ENCODE measurements at places on chromosomes 12 and 14.
A peak's percentile ranks its signal among the peaks of the same experiment; 100 is the strongest.

DNA sequence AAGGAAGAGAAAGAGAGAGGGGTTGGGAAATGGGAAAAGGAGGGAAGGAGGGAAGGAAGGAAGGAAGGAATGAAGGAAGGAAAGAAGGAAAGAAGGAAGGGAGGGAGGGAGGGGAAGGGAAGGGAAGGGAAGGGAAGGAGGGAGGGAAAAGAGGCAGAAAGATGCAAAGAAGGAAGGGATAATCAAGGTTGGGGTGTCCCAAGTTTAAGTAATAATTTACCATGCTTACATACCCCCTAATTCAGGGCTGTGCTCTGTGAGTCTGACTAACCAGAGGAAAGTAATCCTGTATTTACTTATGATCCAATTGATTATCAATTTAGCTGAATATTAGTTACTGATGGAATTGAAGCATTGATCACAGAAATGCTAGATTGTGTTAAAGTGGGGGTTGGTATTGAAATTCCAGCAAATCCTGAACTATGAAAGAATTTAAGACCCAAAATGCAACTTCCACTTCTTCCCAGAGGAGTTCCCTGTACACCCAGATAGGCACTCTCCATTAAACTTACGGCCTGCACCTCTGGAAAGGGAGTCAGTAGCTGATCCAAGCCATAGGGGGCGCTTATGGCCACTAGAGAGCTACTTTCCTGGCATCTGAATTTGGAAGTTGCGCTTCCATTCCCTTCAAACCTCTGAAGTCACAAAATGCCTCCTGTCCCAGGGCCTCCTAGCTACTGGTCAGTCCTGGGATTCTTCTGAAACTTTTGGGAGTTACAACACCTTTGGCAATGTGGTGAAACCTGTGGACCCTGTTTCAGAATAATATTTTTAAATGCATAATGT is 162.7 kb upstream of the PWP1 start:
- DNase-seq = no peak

- DNase-seq = no peak
Observed at GRCh38 chr12:114687802-114688201, 3.8 kb upstream of the TBX3 start.

GRCh38 chr14:92549105-92549858 is 35.7 kb downstream of the RIN3 start:
- DNase-seq = no peak

DNA sequence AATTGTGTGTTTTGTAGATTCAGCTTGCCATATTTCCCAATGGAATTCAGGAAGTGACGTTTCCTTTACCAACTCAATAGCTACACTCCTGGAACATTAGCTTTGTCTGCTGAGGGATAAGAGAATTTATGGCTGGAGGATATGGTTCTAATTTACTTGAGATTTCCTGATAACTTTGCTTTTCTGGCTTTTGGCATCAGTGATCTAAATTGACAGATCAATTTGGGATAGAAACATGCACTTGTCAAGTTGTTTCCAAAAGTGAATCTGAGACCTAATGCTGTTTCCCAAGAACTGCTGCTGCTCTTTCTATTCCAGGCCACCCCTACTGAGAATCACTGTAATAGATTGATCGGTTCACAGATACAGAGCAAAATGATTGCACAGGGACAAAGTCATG is 43.2 kb downstream of the MGAT4C start:
- no peak for DNase-seq

DNA sequence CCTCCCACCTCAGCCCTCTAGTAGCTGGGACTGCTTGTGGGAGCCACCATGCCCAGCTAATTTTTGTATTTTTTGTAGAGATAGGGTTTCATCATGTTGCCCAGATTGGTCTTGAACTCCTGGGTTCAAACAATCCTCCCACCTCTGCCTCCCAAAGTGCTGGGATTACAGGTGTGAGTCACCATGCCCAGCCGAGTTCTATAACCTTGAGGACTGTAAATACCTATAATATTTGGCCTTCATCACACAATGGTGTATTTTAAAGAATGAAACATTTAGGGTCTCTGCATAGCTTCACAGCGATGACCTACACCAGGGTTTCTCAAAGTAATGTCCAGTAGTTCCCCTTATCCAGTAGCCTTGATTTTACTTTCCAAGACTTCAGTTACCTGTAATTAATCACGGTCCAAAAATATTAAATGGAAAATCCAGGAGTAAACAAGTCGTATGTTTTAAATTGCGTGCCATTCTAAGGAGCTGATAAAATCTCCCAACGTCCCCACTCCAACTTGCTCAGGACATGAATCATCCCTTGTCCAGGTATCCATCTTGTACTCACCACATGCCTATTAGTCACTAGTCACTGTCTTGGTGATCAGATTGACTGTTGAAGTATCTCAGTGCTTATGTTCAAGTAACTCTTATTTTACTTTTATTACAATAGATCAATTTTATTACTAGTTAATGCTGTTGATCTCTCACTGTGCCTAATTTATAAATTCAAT is 368.2 kb downstream of the BTG1 start:
- no peak for DNase-seq

DNA sequence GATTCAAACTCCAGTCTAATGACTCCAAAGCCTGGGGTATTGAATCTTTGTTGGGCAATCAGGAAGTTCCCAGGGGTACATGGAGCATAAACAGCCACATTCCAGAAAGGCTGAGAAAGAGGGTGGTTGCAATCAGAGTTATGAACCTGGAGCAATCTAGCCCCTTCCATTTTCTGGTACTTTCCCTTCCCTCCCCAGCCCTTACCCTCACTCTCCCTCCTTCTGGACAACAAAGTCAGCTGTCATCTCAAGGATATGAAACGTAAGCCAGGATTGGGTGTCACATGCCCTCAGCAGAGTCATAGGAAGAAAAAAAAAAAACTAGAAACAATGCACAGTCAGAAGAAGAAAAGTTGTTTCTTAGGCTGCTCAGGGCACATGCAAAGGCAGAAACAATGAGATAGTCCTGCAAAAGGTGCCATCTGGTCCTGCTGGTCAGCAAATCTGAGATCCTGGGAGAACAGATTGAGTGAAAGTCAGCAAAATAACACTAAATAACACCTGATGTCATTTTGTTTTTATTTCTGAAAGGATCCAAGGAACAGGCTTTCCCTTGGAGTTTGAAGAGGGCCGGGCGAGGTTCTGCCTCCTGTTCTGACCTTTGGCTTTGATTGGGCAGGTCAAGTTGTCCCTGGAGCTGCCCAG is 27.1 kb downstream of the TMEM229B start:
- no peak for DNase-seq

- no peak for DNase-seq
Observed at GRCh38 chr12:5705791-5706190, 239.3 kb downstream of the ANO2 start.

GRCh38 chr12:44788731-44789130 is 87.4 kb downstream of the NELL2 start:
- DNase-seq = no peak

GRCh38 chr12:96294831-96295230 is 100.7 kb downstream of the ELK3 start:
- DNase-seq = peak; percentile 38

DNA sequence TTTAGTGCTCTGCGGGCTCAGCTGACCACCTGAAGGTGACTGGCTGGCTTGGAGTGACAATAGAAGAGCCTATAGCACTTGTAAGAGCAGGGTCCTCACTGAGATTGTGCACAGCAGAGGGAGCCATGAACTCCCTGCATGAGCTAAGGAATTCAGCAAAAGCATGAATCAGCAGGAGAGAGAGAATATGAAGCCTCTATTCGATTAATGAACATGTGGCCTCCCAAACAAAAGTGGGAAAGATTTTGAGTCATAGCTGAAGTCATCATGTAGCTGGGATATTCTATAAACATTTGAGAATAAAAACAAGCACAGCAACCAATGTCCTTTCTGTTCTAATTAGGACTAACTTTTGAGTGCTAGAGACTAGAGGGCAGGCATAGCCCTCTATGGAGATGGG is 626.6 kb downstream of the DIO2 start:
- DNase-seq = no peak

DNA sequence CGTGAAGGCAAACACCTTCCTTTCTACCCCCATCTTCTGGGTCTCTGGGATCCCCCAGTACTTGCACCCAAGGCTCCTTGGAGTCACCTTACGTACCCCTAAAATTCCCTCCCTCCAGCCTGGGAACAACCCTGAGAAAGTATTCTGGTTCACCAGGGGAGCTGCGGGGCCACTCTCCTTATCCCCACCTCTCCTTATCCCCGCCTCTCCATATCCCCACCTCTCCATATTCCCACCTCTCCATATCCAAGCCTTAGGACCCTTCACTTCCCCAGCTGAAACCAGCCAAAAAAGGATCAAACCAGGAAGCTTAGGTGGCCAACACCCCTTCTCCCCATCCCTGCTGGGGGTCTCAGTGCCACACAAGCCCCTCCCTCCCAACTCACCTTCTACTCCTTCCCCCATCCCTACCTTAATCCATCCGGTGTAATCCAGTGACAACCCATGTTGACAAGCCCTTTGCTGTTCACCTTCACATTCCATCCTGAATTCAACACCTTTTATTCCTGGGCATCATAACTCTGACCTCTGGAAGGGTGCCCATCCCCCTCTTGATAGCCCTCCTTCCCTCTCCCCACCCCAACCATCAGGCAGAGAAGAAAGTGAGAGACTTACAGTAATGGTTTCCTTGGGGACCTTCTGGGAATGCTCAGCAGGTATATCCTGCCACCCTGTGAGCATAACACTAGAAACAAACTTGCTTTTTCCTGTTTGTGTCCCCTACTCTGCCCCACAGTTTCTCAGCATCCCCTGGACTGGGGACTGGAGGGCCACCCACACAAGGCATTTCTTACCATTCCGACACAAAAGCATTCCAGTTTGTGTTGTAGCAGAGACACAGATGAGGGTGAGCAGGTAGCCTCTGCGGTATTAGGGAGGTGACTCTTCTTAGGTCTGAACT is 1.6 kb upstream of the MSI1 start:
- no peak for DNase-seq

DNA sequence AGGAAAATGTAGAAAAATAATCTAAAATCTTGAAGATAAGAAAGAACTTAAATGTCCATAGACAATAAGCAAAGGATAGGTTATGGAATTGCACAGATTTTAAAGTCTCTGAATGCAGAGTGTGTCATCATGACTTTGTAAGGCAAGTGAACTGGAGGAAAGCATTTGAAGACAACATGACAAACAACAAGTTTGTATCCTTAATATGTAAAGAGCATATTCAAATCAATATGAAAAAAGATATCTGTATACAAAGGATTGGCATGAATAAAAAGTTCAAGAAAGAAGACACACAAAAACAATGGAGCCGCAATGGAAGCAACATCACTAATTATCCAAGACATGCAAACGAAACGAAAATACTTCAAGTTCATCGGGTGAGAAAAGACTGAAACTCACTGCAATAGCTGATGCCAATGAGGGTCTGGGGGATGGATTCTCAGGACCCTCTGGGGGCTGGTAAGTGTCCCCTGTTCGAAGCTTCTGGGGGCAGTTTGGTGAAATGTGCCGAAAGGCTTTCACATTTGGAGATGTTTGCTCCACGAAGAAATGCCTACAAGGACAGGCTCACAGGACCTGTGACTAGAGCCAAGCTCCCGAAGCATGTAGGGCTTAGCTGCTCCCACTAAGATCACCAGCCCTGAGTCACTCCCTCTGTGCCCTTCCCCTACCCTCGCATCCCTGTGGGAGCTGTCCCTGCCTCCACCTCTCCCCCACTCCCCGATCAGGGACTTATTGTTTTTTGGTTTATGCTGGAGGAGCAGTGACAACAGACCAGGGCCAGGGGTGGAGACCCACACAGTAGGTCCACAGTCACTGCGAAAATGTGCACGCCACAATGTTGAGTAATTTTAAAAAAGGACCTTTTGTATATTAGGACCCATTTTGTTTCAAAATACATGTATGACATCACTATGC is 345.7 kb upstream of the SFSWAP start:
- no peak for DNase-seq

- no peak for DNase-seq
Observed at GRCh38 chr12:57255916-57256315, 4.9 kb upstream of the STAC3 start.

- DNase-seq = no peak
Observed at GRCh38 chr12:106883426-106883825, 72.3 kb upstream of the TMEM263 start.

GRCh38 chr14:102848830-102849525 is 71.7 kb downstream of the TRAF3 start:
- DNase-seq = no peak

DNA sequence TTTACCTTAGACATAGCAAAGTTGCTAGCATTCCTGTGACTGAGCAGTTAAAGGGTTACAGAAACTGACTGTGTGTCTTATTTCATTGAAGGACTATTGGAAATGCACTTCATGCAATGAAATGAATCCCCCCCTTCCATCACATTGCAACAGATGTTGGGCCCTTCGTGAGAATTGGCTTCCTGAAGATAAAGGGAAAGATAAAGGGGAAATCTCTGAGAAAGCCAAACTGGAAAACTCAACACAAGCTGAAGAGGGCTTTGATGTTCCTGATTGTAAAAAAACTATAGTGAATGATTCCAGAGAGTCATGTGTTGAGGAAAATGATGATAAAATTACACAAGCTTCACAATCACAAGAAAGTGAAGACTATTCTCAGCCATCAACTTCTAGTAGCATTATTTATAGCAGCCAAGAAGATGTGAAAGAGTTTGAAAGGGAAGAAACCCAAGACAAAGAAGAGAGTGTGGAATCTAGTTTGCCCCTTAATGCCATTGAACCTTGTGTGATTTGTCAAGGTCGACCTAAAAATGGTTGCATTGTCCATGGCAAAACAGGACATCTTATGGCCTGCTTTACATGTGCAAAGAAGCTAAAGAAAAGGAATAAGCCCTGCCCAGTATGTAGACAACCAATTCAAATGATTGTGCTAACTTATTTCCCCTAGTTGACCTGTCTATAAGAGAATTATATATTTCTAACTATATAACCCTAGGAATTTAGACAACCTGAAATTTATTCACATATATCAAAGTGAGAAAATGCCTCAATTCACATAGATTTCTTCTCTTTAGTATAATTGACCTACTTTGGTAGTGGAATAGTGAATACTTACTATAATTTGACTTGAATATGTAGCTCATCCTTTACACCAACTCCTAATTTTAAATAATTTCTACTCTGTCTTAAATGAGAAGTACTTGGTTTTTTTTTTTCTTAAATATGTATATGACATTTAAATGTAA is 31.5 kb downstream of the MDM2 start:
- no peak for DNase-seq

DNA sequence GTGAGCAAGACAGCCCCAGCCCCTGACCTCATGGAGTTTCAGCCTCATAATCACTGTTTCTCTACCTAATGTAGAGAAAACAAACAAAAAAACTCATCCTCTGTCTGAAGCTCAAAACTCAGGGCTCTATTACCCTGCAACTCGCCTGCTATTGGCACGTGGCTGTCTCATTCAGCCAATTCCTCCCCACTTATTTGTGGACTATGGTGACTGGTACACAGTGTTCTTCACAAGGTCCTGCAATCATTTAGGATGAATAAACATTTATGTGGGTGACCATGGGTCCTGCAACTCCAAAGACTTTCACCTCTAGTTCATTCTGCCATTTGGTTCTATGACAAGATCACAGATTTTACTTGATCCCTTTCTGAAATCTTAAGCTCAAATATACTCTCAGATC is 4.7 kb downstream of the PPP2R3C start:
- no peak for DNase-seq

DNA sequence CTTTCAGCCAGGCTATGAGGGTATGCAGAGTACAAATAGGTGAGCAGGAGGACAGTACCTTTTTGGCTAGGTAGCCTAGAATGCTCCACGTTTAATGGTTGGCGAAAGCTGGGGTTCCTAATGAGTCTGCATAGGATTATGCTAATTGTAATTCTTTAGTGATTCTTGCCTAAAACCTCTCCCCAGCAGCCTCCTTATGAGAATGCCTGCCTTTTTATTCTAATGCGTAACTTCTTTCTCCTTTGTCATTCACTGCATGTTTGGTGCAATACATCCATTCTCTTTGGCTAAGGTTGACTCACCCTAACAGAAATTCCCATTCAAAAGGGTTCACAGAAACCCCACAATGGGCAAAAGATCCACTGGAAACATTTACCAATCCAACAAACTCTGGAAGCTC is 752.2 kb downstream of the FSCB start:
- no peak for DNase-seq

Data from CD4-positive, alpha-beta T cell treated with Interleukin-12 subunit alpha and Interleukin-12 subunit beta, for 1 hour (primary cell).